ENCODE measurements at places on chromosomes 2 and 18. TPM values are rescaled to one million over a fixed set of nuclear protein-coding genes. Genes with fewer than 3 reads are reported as not detected.
A peak's percentile ranks its signal among the peaks of the same experiment; 100 is the strongest.

- DNase-seq, result no peak
Observed at GRCh38 chr2:56009758-56010458, 86.3 kb upstream of the EFEMP1 start.

- no peak for DNase-seq
Observed at GRCh38 chr2:26648516-26648915, 7.3 kb upstream of the CIB4 start.

- DNase-seq, result no peak
Observed at GRCh38 chr2:172993931-172994717, 81.5 kb upstream of the MAP3K20 start.

- no peak for DNase-seq
Observed at GRCh38 chr18:74916773-74917393, 292.1 kb downstream of the PTGR3 start.

- DNase-seq, result no peak
Observed at GRCh38 chr2:231213931-231214642, 15.7 kb downstream of the ARMC9 start.

GRCh38 chr2:192887337-192887736 lies 692.6 kb upstream of the TMEFF2 start:
- DNase-seq, result no peak

DNA sequence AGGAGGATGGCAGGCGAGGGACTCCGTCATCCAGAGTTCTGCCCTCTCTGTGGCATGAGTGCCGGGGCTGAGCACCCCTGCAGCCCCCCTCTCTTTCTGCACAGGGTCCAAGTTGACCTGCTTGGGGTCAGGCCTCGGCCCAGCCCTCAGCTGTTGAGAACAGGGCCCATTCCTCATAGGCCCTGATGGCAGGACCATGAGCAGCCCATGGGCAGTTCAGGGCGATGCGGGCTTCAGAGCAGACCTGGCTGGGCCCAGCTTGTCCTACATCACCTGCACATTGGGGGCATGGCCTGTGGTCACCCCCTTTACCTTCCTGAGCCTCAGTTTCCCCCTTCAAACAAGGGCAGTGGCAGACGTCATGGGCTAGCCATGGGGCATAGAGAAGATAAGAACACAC lies 238.1 kb downstream of the SEPTIN10 start:
- no peak for DNase-seq

GRCh38 chr18:70419526-70419925 lies 130.7 kb downstream of the SOCS6 start:
- no peak for DNase-seq

- DNase-seq, result no peak
Observed at GRCh38 chr2:105373895-105374401, 24.9 kb downstream of the FHL2 start.

GRCh38 chr2:190121971-190122370 lies 59.4 kb upstream of the MSTN start:
- peak; percentile 9 for DNase-seq

- no peak for DNase-seq
Observed at GRCh38 chr2:3432693-3433338, 53.3 kb downstream of the TRAPPC12 start.

DNA sequence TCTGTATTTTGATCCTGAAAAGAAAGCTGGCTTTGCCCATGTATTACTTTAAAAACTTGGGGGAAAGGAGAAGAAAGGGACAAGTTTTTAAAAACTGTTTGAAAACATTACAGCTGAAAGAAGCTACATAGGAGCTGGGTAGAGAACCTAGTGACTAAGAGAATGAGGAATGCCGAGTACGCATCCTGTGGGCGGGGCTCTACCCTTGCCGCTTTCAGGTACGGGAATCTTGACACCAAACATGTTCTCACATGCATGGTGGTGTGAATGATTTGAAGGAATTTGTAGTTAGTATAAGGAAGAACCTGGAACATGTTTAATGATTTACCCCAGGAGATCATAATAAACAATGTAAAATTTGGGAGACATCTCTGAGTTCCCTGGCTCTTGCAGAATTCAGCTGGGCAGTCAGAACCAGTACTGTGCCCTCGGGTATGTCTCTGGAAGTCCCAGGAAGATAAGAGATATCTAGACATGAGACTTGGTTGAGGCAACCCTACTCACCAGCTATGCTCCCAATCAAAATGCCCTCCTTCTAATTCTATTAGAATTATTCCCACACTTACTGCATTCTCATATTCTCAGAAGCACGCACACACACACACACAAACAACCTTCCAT lies 16.5 kb upstream of the TGFA start:
- no peak for DNase-seq

GRCh38 chr18:52572036-52573000 lies 232.3 kb downstream of the DCC start:
- DNase-seq, result no peak

DNA sequence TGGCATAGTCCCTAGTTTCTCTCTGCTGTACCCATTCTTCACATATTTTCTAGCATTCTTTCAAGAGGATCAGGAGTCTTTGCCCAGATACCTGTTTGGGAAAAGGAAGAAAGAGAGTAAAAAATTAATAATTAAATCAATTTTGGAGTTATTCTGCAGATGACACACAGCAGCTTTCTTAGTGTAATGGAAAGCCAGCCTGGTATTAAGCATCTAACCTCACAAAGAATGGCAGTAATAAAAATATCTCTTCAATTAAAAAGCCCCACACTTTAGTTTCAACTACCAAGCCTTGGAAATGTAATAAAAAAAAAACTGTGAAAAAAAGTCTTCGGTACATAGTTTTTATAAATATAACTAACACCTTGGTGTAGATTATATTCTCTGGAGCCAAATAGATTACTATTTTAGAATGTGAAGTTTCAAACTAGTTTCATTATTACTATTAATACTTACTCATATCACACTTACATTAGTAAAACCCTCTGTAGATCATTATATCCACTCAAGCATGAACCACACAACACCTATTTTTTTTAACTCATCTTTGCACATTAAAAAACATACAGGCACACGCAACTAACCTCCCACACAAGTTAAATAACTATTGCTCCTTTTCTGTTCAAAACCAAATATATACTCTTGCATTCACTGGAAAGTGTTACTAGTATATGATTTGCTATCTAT lies 90.9 kb downstream of the GPD2 start:
- no peak for DNase-seq

DNA sequence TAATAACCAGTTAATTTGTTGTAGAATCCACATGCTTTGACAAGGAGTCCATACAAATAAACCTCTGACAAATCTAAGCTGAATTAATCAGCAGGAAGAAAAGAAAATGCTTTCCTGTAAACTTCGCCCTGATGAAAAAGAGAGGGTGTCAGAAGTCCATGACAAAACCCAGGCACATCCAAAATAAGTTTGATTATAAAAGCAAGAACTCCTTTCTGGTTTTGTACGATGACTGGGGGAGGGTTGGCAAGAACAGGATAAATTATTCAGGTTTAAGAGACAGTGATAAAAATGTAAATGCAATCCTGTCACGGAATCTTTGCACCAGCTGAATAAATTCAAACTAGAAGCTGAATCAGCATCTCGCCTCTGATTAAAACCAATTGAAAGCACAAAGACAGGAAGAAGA lies 469.2 kb upstream of the TNP1 start:
- no peak for DNase-seq

DNA sequence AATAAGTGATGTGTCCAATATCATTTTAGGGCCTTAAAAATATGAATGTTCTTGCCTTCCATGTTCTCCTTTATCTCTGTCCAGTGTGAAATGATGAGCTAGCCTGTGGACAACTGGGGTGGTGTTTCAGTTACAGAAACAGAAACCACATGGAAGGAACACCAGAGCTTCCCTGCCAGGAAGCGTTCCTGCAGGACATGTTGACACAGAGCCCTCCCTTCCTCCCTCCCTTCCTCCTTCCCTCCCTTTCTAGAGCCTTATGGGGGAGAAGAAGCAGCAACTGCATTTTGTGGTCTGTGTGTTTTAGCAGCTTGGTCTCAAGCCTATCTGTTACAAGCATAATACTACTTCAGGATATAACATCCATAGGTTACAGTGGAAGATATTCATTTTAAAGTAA lies 539.7 kb upstream of the NETO1 start:
- DNase-seq, result no peak

DNA sequence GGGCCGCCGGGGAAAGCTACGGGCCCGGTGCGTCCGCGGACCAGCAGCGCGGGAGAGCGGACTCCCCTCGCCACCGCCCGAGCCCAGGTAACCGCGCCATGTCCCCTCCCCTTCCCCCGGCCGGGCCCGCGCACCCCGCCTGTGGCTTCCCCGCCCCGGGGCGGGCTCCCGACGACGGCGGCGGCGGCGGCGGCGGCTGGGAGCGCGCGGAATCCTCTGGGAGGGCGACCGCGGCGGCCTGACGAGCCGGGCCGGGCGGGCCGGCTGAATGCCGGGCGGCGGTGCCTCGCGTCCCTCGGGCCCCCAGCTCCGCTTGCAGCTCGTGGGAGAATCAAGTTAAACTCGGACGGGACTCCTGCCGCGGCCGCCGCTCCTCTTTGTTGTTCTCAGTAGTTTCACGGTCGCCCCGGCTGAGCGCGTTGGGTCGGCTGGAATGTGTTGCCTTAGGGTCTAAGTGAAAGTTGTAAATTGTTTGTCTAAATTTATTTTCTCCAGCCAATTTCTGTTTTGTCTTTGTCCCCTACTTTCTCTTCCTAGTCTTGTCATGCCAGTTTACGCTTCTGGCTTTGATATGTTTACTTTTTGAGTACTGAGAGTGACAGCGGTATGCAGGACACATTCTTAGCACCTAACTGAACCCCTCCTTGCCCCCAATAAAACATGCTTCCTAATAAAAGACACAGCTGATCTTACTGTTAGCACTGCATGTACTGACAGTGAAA lies 685 bp downstream of the SMAD4 start:
- no peak for DNase-seq

DNA sequence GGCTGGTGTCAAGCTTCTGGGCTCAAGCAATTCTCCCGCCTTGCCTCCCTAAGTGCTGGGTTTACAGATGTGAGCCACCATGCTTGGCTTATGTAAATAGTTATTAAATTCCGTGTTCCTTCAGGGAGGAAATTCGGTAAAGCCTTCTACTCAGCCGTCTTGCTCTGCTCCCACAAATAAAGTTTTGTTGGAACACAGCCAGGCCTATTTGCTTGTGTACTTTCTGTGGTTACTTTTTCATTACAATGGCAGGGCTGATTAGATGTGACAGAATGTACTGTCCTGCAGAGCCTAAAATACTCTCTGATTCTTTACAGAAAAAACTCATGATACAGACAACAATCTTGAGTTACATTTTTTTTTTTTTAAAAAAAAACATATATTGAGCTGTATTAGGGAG lies 68.8 kb upstream of the TACR1 start:
- DNase-seq, result no peak

- DNase-seq, result no peak
Observed at GRCh38 chr2:232264081-232264480, 114.5 kb upstream of the ALPP start.

GRCh38 chr2:2547451-2547850 lies 216.4 kb upstream of the MYT1L start:
- no peak for DNase-seq

DNA sequence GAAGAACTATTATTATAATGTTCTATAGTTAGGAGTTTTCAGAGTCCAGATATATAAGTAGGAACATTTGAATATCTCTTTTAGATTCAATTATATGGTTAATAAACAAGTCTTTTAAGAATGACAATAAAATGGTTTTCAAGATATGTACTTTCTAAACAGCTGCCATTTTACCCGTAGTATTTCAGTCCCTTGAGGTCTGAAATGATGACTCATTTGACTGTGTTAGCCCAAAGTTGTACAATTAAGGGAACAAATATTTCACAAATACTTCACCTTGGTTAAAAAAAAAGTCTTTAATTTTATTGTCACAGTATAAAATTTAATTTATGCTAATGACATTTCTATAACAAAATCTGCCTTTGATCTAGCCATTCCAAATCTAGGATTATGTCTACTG lies 91.6 kb upstream of the TANK start:
- no peak for DNase-seq

DNA sequence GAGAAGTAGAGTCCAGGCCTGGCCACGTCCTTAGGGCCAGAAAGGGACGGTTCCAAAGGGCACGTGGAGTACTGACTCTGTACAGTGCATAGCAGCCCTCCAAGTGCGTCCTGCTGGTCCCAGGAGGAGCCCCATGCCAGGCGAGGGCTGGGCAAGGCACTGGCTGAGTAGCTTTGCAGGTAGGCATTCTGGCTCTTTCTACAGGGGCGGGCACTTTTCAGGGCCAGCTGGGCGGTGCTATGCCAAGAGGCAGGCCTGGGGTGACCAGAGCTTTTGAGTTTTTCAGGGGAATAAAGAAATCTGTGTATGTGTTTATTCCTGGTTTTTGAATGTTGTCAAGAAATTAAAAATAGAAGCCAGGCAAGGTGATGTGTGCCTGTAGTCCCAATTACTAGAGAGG lies 15.4 kb upstream of the GLI2 start:
- no peak for DNase-seq

GRCh38 chr18:47226660-47227059 lies 24.8 kb downstream of the SKOR2 start:
- no peak for DNase-seq

DNA sequence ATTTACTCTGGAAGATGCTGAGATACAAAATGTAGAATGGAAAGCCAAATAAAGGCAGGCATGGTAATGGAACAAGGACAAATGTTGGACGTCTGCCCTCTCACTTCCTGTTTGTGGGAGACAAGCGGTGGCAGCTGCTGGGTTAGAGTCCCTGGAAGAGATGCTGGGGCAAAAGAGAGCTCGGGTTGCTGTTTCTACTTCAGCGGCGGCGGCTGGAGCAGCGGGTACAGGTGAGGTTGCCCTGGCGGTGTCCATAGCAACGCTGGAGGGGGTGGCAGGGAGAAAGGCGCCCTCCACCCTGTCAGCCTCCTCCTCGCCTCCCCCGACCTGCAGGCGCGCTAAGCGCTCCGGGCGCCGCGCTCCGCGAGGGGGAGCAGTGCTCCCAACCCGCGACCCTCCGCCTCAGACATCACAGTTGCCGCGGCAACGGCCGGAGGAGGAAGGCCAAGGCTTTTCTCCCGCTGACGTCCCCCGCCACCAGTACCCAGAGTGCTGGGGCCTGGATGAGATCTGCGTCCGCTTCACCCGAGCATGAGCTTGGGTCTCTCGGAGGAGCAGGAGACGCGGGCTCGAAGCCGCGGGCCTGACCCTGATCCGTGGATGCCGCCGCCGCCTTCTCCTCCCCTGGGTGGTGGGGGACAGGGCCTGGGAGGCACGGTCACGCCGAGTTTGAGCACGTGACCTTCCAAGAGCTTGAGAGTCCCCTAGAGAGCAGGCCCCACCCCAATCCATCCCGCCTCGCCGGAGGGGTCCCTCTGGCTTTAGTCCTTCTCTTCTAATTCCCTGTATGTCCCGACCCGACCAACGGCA lies 65.6 kb downstream of the NOL4 start:
- no peak for DNase-seq

Gene SERPINB3
- total RNA-seq, result not detected

Gene SLC23A3
- 1.3 TPM for total RNA-seq

Gene PLCL1
- total RNA-seq, result 5.0 TPM

Gene FOXI3
- not detected for total RNA-seq

Gene BUB1
- 11.5 TPM for total RNA-seq

Gene SYT4
- not detected for total RNA-seq

Gene FHOD3
- 7.8 TPM for total RNA-seq

Gene GAD1
- total RNA-seq, result not detected

Gene IL1RL1
- total RNA-seq, result 20.5 TPM

Gene CLEC4F
- total RNA-seq, result 0.18 TPM

Gene C2orf66
- 1.1 TPM for total RNA-seq

Gene SERPINB10
- total RNA-seq, result not detected

Gene RBM45
- 16.1 TPM for total RNA-seq

Gene C2orf81
- total RNA-seq, result 0.34 TPM

Gene MORN2
- 8.4 TPM for total RNA-seq
